ENCODE measurements at places on chromosomes 3 and 15. TPM values are rescaled to one million over a fixed set of nuclear protein-coding genes. Genes with fewer than 3 reads are reported as not detected.
A peak's percentile ranks its signal among the peaks of the same experiment; 100 is the strongest.

Gene KCNAB1
- total RNA-seq: 0.36 TPM

Gene LCTL
- 1.4 TPM for total RNA-seq

Gene CYP1A2
- total RNA-seq: not detected

Gene AGBL1
- not detected for total RNA-seq

- no peak for DNase-seq
Measured at GRCh38 chr15:43981576-43981975, 154.8 kb downstream of the WDR76 start.

GRCh38 chr3:66303491-66303901 is 82.7 kb downstream of the SLC25A26 start:
- DNase-seq: no peak

DNA sequence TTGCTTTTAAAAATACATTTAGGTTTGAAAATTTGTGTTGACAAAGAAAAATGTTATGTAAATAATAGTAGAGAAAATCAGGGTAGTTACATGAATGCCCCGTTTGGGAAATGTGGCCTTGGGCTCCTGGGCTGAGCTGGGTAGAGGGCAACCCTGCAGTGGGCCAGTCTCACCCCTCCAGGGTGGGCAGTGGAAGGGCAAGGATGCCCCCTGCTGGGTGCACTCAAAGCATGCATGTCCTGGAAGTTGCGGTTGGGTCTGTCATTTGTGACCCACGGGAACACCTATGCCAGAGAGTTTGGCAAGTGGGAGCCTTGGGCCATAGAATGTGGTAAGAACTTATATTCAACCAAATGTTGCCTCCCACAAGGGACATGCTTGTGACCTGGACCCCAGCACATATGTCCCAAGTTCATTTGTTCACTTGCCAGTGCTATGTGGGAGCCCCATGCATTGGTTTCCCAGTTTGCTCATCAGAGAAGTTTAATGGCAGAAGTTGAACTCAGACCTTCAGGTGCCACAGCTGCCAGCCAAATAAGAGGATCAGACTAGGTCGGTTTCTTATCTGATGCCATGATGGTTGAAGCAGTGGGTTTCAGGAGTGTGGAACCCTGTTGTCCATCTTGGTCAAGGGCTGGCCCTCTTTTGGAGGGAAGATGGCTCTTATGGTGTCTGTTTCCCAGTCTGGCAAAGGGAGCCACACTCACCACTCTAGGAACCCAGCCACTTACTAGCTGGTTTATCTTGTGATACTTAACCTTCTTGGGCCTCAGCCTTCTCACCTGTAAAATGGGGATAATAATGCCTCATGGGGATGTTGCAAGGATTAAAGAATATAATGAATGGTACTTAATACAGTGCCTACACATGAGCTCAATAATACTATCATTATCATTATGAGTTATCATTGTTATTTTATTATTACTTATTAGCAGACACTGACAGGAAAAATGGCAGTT is 2.5 kb upstream of the PLCB2 start:
- DNase-seq: peak; percentile 67

Data from osteoblast (primary cell).